Stimulated activated CD4-positive, alpha-beta T cell treated with anti-CD3 and anti-CD28 coated beads, Interleukin-4, amount 100 ng/mL, for 1 hour (primary cell): ENCODE measurements at places on chromosomes 6 and 20.

- DNase-seq, result no peak
These were observed 13.3 kb downstream of the DUSP22 start for GRCh38 chr6:305371-306206.

GRCh38 chr20:63292904-63293303, at the start of gene COL20A1:
TSS of gene COL20A1 (plus strand) at chr20:63293186. CDS start at chr20:63295108, 1,922 bp downstream.
- no peak for DNase-seq

- no peak for DNase-seq
These were observed 111.8 kb upstream of the CENPW start for GRCh38 chr6:126227833-126228702.

DNA sequence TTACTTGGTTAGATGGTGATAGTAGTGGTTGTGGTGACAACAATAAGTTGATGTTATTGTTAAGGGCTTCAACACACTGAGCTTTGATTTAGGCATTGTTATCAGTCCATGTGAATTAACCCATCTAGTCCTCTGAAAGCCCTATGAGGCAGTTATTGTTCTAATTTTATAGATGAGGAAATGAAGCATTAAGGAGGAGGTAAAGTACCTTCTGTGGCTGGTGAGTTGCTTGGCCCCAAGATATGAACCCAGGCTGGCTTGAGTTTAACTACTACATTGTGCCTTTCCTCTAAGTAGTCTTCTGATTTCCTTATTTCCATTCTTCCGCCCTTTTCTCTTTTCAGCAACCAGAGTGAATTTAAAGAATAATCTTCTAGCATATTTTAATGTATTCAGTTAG, 81.7 kb downstream of the QKI start:
- no peak for DNase-seq

- no peak for DNase-seq
These were observed 164.9 kb downstream of the SCML4 start for GRCh38 chr6:107658920-107659865.
